COR-L47 (cell line): ENCODE measurements at places on chromosomes 4 and X.

- peak; percentile 82 for DNase-seq
These were observed 8.0 kb upstream of the NEUROG2 start for GRCh38 chr4:112523764-112524505.

GRCh38 chr4:99723612-99724011 lies 66.0 kb upstream of the C4orf54 start:
- peak; percentile 6 for DNase-seq

- DNase-seq, result no peak
These were observed 14.5 kb downstream of the CMC4 start for GRCh38 chrX:155056471-155056870.

DNA sequence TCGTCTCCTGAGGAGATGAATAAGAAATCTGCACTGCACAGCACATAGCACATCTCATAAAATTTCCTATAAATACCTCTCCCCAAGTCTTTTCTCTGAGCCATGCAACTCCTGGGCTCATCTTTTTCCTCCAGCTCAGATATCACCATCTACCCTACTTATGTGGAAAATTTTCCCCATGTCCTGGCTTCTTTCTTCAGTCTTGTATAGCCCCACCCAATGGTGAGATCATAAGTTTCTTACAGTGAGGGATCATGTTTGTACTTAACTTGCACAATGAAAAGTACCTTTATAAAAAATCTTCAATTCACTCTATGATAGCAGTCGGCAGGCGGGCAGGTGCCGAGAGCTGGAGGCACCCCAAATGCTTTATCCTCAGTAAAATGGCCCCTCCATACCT lies 198.6 kb upstream of the S100G start:
- no peak for DNase-seq

DNA sequence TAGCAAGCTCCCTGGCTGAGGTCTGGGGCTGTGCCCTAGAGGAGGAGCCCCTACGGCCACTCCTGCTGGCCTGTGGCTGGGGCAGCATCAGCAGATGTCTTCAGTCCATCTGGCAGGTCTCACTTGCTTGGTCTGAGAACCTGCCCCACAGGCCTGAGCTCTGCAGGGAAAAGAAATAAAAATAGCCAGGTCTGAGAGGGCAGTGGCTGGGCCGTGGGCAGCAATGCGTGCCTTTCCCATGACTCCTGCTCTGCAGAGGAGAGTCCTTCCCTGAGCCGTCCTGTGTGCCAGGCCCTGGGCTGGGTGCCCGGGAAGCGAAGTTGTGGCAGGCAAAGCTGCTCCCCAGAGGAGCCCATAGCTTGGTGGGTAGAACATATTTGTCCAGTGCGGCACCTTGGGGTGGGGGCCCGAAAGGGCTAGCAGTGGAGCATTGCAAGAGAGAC lies 11.3 kb upstream of the KIAA0232 start:
- no peak for DNase-seq

DNA sequence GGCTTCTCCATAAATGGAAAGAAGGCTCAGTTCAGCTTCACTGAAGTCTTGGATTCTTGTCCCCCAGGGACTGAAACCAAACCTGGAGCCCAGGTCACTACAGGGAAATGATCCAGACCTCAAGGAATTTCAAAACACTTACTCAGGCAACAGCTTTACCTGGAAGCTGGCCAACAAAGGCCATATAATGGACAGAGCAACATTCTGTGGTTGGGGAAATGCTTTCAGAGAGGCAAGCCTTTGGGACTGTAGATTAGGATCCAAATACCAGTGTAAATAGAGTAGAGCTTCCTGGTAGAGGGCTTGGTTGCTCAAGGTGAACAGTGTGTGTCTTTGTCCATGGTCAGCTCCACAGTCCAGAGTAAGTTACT lies 57.0 kb upstream of the PROM1 start:
- DNase-seq, result no peak

DNA sequence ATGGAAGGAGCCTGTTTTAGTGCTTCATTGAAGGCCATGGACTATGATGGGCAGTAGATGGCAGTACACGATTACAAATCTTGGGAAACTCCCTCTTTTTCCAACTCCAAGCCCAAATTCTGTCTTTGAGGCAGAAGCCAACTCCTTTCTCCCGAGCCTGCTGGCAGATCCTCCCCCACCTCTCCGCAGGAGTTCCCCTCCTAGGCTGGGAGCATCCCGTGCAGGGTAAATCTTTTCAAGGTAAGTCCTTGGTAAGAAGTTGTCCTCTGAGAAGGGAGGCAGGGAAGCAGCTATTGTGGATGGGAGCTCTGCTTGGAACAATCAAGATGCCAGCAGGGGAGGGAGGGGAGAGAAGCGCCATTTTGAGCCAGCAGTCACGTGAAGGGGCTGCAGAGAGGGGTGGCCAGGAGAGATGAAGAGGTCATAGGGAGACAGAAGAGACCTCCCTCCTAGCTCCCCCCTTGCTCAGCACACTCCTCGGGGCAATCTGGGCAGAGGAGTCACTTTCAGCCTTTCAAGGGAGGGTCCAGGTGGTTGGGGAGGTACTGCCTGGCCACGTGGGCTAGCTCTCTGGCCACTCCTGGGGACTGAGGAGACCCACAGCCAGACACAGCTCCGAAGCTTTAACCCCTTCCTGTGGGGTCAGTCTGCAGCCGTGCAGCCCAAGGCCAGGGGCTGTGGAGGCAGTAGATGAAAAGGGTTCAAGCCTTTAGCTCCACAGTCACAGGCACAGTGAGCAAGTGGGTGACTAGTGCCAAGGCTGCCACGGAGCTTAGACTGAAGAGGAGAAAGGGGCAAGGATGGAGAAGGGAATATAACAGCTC lies 9.6 kb downstream of the CC2D2A start:
- DNase-seq, result peak; percentile 74

GRCh38 chr4:5511791-5512190 lies 196.6 kb downstream of the EVC2 start:
- DNase-seq, result no peak

DNA sequence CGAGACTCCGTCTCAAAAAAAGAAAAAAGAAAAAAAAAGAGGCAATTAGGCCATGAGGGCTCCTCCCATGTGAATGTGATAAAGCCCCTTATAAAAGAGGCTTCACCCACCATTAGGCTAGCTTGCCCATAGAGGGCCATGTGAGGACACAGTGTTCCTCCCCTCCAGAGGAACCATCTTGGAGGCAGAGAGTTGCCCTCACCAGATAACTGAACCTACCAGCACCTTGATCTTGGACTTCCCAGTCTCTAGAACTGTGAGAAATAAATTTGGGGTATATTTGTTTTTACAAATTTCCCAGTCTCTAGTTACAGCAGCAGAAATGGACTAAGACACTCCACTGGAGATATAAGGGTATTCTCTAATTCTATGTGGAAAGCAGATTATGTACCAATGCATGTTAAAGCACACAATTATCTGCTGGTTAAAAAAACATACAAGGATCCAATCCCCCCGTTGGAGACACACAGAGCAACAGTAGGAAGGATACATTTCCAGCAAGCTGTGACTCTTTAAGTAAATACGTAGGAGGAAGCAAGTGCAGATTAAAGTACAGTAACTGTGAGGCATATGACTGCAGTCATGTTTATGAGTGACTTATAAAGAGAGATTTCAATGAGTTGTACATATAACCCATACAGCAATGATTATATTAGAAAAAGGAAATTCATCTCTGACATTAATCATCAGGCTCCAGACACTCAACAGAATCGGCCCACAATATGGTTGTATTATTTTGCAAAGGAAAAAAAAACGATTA lies 21.4 kb downstream of the SH3RF1 start:
- DNase-seq, result no peak

DNA sequence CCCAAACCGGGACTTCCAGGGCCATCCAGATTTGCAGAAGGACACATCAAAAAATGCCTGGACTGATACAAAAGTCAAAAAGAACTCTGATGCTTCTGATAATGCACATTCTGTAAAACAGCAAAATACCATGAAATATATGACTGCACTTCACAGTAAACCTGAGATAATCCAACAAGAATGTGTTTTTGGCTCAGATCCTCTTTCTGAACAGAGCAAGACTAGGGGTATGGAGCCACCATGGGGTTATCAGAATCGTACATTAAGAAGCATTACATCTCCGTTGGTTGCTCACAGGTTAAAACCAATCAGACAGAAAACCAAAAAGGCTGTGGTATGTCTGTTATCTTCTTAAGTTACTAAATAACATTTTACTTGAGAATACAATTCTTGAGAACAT lies 9.2 kb downstream of the PLK4 start:
- DNase-seq, result no peak

GRCh38 chr4:186299291-186299690 lies 33.3 kb downstream of the F11 start:
- DNase-seq, result no peak
